ENCODE measurements at places on chromosomes 3 and 15. TPM values are rescaled to one million over a fixed set of nuclear protein-coding genes. Genes with fewer than 3 reads are reported as not detected.

MESP2 gene
- total RNA-seq: not detected

ARPP21 gene
- 459 TPM for total RNA-seq

MRAS gene
- 66.0 TPM for total RNA-seq

SQOR gene
- total RNA-seq: 2.9 TPM

CCDC33 gene
- total RNA-seq: 0.41 TPM
